Putamen (tissue), 1 donor: ENCODE measurements at places on chromosomes 6 and 20.

- DNase-seq = no peak
These were observed 282.9 kb downstream of the CLIC5 start for GRCh38 chr6:45732731-45733130.

- DNase-seq = no peak
These were observed 173.6 kb downstream of the COL21A1 start for GRCh38 chr6:56073761-56074160.

GRCh38 chr6:10721850-10722569 is 860 bp upstream of the TMEM14C start:
- no peak for DNase-seq

- DNase-seq = no peak
These were observed 77.7 kb upstream of the CLDN20 start for GRCh38 chr6:155186052-155186658.

DNA sequence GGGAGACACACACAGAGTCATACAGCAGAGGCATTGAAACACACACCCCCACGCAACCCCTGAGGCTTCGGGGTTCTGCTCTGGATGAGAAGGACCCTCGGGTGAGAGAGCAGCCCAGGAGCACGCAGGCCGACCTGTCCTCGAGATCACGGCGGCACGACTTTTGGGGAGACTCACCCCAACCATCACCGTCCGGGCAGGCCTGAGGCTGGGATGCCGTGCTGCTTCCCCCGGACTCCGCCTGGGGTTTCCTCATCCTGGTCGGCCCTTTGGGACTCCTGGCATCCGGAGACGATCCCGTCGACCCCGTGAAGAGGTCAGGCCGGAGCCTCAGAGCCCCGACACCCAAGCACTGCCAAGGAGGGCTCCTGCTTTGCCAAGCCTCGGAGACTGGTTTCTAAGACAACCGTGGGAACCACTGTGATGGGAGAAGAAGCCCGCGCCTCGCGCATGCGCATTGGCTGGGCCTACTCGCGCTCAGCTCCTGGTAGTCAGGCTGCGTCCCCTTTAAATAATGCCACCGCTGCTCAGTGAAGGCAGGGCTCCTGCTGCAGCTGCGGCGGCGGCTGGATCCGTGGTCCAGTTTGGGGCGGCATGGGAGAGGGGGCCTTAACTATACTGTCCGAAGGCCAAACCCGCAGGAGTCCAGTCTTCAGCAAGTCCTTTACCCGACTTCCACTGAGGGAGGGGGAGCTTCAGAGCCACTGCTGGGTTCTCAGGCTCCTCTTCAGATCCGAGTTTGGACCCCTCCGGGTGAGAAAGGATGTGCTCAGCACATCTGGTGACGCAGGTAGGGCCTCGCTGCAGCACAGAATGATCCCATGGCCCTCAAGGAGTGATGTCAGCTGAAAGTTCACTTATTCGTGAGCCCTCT is 171.4 kb upstream of the ZNF337 start:
- peak; percentile 87 for DNase-seq

DNA sequence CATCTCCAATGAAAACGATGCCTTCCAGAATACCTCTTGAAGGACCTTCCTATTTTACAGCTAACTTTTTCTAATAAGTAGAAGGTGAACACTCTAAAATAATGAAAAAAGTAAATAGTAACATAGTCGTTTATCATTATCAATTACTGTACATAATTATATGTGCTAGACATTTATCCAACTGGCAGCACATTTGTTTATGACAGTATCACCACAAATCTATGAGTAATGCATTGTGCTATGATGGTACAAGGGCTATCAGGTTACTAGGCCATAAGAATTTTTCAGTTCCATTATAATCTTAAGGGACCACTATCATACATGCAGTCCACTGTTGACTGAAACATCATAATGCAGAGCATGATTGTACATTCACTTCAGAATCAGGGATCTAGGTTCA is 68.4 kb downstream of the ATG5 start:
- DNase-seq = no peak

GRCh38 chr6:71252960-71253359 is 35.7 kb upstream of the OGFRL1 start:
- no peak for DNase-seq

GRCh38 chr6:97765461-97765860 is 482.4 kb upstream of the MMS22L start:
- no peak for DNase-seq

DNA sequence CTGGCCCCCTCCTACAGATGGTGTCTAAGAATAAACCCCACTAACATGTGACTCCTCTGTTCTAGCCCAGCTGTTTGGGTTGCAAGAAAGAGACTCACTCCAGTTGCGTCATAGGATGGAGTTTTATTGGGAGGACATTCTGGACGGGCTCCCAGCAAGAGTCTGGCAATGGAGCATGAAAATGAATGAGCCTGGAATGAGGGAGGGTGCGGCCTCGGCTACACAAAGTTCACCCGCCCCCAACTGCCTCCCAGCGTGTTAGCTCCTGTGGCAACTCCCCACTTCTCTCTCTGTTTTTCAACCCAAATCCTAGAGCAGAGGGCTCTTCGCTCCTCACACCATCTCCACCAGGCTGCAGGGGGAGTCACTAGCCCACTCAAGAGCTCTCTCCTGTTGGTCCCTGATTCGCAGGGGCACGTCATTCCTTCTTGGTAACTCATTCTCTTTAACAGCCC is 5.1 kb upstream of the ADAM33 start:
- DNase-seq = peak; percentile 62

GRCh38 chr6:118080547-118080946 is 173.5 kb downstream of the SLC35F1 start:
- DNase-seq = no peak

DNA sequence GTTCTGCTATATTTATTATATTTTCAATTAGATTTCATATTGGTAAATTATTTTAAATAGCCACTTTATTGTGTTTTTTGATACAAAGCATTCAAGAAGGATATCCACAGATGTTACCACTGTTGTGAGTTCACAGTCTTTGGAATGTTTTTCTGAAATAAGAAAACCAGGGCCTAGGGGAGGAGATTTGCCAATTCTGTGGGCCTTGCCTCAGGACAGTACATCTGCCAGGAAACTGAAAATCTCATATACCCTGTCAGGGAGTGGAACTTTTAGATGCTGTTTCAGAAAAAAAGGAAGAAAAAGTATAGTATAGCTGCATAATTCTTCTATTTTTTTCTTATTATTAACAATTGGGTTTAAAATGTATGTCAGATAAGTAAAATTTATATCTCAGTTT is 995.9 kb upstream of the ADGRB3 start:
- DNase-seq = no peak

- no peak for DNase-seq
These were observed 101.5 kb downstream of the ISM1 start for GRCh38 chr20:13322621-13323020.

DNA sequence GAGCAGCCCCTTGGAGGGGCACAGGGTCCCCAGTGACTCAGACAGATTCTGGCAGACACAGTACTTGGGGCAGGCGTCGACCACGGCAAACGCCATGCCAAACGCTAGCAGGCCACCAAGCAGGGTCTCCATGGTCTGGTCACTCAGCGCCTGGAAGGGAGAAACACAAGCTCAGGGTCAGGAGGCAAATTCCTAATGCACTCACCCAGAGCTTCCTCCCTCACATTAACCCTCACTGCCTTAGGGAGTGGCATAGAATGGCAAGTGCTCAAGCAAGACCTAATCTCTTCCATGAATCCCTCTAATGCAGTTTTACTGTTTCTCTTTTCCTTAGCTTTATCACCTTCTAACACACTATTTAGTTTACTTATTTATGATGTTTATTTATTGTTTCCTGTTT is 154.2 kb downstream of the LRFN2 start:
- no peak for DNase-seq

DNA sequence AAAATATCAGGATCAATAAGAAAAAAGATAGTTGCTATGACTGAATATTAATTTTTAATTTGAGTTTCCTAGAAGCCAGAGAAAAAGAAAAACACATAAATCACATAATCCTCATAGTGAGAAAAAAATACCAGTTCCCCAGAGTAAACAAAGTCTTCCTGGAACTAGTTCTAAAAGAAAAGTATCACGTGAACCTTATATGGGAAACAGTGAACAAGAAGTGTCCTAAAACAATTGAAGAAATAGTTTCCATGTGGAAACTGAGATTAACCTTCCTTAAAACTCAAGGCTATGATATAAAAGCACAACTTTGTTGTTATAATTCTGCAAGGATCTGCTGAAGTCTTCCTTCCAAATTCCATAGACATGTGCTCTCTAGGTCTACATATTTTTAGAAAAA is 50.6 kb downstream of the RCAN2 start:
- DNase-seq = no peak

GRCh38 chr6:89763550-89763949 is 56.0 kb downstream of the MDN1 start:
- DNase-seq = no peak

DNA sequence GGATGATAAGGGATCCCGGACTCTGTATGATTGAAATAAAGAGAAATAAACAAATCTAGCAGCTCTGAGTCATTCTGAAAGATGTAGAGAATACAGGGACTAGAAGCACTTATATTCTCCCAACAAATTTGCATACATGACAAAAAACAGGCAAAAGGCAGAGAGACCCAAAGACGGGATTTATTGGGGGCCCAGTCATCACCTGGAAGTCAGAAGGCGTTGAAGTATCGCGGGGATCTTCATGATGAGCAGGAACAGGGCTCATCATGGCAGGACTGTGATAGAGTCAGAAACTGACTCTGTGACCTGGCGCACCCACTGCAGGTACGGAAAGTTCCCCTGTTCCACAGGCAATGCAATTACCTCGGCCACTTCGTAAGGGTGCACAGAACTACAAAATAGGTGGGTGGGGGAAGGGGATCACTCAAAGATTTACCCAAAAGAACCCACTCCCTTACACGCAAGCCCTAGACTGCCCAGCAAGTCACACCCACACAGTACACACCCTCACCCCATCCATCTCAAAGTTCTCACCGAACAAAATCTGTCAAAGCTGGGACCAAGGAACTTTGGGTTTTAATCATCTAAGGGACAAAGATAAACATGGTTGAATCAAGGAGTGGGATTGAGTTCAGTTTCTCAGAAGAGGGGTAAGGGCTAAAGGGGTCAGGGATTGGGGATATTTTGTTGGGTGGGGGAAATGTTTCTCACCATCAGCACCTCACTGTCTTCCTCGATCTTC is 1.4 kb downstream of the CUTA start:
- DNase-seq = no peak

GRCh38 chr20:400454-401275 is 7.4 kb upstream of the RBCK1 start:
- DNase-seq = no peak

GRCh38 chr6:148557796-148558321 is 189.0 kb upstream of the UST start:
- DNase-seq = no peak

DNA sequence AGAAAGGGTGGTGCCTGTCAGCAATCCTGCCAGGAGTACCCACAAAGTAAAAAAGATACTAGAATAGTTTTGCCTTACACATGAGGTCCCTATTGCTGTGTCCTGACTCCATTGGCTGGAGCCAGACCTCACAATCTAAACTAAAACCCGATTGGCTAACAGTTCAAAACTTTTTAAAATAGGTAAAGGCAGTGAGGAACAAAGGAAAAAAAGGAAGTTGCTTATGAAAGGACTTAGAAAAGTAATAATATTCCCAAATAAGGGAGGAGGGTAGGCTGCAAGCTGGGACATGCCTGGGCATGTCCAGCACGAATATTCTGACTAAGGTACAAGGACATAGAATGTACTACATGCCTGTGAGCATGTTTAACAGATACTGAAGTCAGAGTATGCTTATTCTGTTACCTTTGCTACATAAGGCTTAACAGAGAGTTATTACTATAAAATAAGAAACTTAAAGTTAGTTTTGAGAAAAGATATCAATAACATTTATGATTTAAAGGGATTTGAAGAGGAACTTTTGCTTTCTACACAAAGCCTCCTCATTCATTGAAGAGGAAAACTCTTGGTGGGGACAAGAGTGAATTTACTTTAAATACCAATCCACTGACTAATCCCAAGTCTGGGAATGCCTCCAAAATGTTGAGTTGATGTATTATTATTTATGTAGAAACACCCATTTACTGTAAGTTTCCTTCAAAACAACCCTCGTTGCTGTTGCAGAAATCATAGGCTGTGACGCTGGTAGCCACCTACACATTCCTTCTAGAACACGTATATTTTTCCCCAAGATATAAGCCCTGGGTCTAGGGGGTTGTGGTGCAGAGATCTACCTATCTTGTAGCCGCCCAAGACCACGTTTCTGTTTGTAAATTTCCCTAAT is 8.2 kb upstream of the MTHFD1L start:
- no peak for DNase-seq

- DNase-seq = no peak
These were observed 14.2 kb downstream of the ARID1B start for GRCh38 chr6:156791320-156791850.
